Mesothelial cell of epicardium (in vitro differentiated cells): ENCODE measurements at places on chromosomes 13 and 19.

GRCh38 chr13:31372454-31372853 is 172.7 kb downstream of the B3GLCT start:
- DNase-seq = no peak
- H3K4me1 ChIP-seq = peaks cover 4% of the 10 kb centered on the region
- no peak overlapping the region for H3K27ac ChIP-seq
- H3K27me3 ChIP-seq = peaks cover 4% of the 10 kb centered on the region
- no peak overlapping the region for H3K4me3 ChIP-seq

DNA sequence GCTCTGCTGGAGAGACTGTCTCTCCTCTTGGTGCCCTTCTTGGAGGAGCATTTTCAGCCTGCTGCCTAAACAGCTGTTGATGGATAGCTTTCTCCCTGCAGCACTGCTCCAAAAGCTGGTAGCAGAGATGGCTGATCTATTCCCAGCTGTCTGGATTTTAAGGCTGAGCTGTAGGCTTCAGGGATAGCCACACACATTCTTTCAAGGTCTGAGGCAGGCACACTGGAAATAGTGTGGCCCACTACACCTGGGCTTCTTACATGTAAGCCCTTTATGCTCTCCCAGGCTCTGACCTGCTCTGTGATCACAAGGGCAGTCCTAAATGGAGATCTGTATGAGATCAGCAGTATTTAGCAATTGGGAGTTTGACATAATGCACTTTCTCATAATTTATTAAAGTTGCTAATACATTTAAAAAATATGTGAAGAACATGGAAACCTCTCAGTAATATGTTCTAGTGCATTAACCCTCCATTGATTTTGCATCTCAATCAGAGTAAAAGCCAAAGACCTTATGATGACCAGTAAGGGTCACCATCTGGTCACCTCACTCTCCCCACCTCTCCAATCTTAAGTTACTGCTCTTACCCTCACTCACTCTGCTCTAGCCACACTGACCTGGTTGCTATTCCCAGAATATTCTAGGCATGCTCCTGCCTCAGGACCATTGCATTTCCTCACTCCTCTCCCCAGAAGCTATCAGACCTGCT is 91.6 kb downstream of the MBNL2 start:
- H3K4me1 ChIP-seq = peaks cover 15% of the 10 kb centered on the region
- no peak overlapping the region for H3K4me3 ChIP-seq
- no peak for DNase-seq
- no peaks in the 10 kb centered on the region for H3K27me3 ChIP-seq
- H3K36me3 ChIP-seq = peaks cover 7% of the 10 kb centered on the region

GRCh38 chr19:5894704-5895349 is 8.8 kb downstream of the NDUFA11 start:
- H3K27ac ChIP-seq = no peak overlapping the region
- H3K36me3 ChIP-seq = peaks cover 3% of the 10 kb centered on the region
- H3K4me3 ChIP-seq = no peak overlapping the region
- DNase-seq = no peak

- no peak for DNase-seq
- peaks cover 14% of the 10 kb centered on the region for H3K4me1 ChIP-seq
- no peak overlapping the region for H3K4me3 ChIP-seq
- H3K27me3 ChIP-seq = peaks cover 46% of the 10 kb centered on the region
Measured at GRCh38 chr19:55465460-55466240, 1.1 kb upstream of the C19orf85 start.

DNA sequence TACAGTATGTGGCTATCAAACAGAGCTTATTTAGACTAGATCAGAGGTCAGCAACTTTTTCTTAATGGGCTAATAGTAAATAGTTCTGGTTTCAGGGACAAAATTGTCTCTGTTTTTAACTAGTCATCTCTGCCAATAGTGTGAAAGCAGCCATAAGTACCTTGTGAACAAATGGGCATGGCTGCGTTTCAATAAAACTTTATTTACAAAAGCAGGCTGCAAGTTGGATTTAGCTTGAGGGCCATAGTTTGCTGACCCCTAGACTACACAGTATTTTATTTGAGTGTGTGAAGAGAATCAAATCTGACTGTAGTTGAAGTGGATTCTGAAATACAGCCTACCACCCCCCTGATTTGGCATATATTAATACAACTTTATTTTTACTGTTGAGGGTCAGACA is 75.6 kb downstream of the SCEL start:
- H3K4me3 ChIP-seq = no peak overlapping the region
- H3K27ac ChIP-seq = no peak overlapping the region
- H3K36me3 ChIP-seq = no peaks in the 10 kb centered on the region
- H3K4me1 ChIP-seq = no peaks in the 10 kb centered on the region
- no peak for DNase-seq

DNA sequence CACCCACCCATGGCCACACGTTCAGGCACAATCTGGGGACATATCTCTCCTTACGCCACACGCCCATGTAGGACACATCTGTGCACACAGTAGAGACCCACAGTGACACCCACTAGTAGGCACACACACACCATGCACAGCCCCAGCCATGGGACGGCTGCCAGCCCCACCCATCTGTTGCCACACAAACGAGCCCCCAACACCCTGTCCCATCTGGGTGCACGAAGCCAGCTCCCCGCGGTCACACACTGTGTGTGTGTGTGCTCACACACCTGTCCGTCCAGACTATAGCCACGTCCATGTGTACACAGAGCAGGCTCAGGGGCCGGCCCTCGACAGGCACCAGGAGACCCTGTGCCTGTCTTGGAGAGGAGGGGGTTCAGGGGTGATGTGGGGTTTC is 10.6 kb downstream of the ERFL start:
- no peak for DNase-seq
- H3K27ac ChIP-seq = no peak overlapping the region
- H3K4me1 ChIP-seq = no peaks in the 10 kb centered on the region

GRCh38 chr13:104586051-104586746 is 1520.0 kb upstream of the SLC10A2 start:
- no peaks in the 10 kb centered on the region for H3K27me3 ChIP-seq
- no peak for DNase-seq
- peak overlapping the region; percentile 91 for H3K27ac ChIP-seq

DNA sequence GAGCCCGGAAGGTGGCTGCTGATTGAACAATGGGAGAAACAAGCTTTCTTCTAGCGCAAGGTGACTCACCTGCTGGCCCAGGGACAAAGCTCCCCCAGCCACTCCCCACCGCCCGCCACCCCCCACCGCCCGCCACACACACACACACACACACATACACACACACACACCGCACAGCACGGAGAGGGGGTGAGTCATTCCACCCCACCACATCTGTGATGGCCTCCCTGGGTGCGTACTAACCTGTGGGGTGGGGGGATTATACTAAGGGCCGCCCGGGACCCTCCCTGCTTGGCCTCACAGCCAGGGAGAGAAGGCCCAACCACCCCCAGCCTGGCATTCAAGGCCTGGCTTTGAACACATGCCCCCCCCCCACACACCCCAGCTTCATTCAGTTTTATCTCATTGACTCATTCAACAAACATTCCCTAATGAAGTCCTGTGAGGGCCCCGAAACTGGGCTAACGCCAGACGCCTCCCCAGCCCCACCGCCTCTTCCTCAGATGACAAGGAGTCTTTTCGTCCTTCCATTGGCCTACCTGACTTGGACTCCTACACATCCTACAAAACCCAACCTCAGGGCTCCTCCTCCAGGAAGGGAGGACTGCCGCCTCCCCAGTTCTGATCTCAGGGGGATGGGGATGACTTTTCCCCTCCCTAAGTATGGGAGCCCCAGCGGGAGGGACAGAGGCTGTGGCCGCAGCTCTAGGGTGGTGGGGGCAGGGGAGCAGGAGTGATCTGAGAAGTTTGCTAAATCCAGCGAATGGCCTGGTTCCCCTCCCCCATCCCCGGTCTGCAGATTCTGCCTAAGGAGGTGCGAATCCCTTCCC is 5.8 kb upstream of the ONECUT3 start:
- DNase-seq = no peak
- no peaks in the 10 kb centered on the region for H3K36me3 ChIP-seq
- peaks cover 4% of the 10 kb centered on the region for H3K4me1 ChIP-seq

DNA sequence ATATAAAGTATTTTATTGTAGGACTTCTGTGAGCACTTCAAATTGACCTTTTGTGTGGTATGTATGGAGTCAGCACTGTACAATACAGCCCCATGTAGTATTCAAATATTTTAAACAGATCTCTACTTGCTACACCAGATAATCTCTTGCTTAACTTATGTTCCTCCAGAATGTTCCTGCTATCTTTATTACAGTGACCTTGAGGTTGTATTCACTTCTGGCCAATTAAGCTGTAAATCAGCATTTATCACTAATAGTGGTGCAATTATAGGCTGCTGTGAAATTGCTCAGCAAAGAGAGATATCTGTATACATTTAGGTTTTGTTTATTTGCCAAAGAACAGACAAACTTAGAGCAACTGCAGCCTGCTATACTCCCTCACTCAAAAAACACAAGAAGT is 1218.6 kb downstream of the PCDH17 start:
- H3K36me3 ChIP-seq = peaks cover 3% of the 10 kb centered on the region
- peaks cover 9% of the 10 kb centered on the region for H3K4me1 ChIP-seq
- H3K27me3 ChIP-seq = no peaks in the 10 kb centered on the region
- no peak for DNase-seq

DNA sequence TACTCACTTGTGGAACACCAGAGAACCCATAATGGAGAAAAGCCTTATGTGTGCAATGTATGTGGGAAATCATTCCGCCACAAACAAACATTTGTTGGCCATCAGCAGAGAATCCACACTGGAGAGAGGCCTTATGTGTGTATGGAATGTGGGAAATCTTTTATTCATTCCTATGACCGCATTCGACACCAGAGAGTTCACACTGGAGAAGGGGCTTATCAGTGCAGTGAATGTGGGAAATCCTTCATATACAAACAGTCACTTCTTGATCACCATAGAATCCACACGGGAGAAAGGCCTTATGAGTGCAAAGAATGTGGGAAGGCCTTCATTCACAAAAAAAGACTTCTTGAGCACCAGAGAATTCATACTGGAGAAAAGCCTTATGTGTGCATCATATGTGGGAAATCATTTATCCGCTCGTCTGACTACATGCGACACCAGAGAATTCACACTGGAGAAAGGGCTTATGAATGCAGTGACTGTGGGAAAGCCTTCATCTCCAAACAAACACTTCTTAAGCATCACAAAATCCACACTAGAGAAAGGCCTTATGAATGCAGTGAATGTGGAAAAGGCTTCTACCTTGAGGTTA is 10.9 kb downstream of the ZNF549 start:
- no peak for DNase-seq
- peaks cover 97% of the 10 kb centered on the region for H3K36me3 ChIP-seq
- H3K27me3 ChIP-seq = no peaks in the 10 kb centered on the region

DNA sequence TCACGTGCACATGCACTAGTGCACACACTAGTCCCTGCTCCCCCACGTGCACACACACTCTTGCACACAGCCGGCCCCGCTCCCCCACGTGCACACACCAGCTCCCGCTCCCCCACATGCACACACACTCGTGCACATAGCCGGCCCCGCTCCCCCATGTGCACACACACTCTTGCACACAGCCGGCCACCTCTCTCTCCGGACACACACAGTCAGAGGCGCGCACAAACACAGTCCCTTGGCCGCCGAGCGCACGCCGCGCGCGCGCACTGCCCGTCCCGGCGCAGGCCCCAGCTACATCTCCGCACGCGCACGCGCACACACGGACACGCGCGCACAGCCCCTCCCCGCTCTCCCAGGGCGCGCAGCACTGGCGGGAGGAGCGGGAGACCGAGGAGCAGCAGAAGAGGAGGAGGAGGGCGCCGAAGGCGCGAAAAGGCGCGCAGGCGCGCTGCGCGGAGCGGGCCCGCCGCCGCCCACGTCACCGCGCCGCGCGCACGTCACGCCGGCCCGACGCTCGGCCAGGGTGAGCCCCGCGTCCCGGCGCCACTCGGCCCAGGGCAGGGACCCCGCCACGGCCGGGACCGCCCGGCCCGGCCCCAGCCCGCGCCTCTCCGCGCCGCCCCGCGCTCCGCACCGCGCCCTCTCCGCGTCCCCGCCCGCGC is at the start of gene TFDP1:
TFDP1 (plus strand) TSS at position 549 of the 665 bp plus-strand sequence. CDS start 1,085 bp downstream, outside the sequence.
- H3K36me3 ChIP-seq = no peaks in the 10 kb centered on the region
- H3K27me3 ChIP-seq = no peaks in the 10 kb centered on the region
- H3K4me3 ChIP-seq = peak within 1 kb of the TSS; percentile 88
- peaks cover 12% of the 10 kb centered on the region for H3K4me1 ChIP-seq
- DNase-seq = peak; percentile 83

DNA sequence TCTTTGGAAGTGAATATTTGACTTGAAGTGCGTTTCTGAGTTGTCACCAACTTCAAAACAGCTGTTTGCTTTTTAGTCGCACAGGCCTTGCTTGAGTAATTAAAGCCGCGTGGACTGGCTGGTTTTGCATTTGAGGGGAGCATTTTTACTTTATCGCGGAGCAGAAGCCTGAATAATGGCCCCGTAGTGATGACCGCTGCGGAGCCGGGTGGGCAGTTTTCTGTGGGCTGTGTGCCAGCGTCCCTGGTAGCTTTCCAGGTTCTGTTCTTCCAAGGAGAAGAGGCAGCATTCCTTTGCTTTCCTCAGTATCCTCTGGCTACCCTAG is 1.1 kb downstream of the NAA16 start:
- DNase-seq = no peak
- peak overlapping the region; percentile 93 for H3K4me3 ChIP-seq
- no peaks in the 10 kb centered on the region for H3K27me3 ChIP-seq
- peaks cover 30% of the 10 kb centered on the region for H3K4me1 ChIP-seq
- H3K36me3 ChIP-seq = peaks cover under 1% of the 10 kb centered on the region
- peak overlapping the region; percentile 94 for H3K27ac ChIP-seq

DNA sequence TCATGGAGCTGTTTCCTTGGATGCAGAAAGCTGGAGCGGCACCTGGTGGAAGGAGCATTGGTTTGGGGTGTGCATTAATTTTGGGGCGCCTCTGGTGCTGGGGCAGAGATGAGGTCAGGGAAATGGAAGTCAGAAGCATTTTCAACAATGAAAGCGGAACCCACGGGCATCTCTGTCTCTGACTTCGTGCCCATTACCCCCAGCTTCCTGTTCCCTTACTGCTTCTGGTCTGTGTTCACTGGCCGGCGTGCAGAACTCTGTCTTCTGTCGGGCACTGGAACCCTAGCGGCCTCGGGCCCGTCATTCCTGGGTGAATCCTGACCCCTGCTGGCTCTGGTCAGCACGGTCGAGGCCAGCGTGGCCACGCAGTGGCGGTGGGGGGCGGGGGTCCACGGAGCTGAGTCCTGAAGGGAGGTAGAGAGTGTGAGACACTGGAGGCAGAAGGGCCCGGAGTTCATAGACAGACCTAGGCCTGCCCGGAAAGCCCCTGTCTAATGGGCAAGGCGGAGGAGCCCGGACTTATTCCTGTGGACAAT is 7.9 kb upstream of the LINGO3 start:
- H3K36me3 ChIP-seq = no peaks in the 10 kb centered on the region
- H3K4me3 ChIP-seq = no peak overlapping the region
- H3K27ac ChIP-seq = no peak overlapping the region
- no peaks in the 10 kb centered on the region for H3K4me1 ChIP-seq
- H3K27me3 ChIP-seq = peaks cover 21% of the 10 kb centered on the region

GRCh38 chr13:92187378-92187989 is 789.1 kb downstream of the GPC5 start:
- no peak for DNase-seq
- H3K4me3 ChIP-seq = no peak overlapping the region
- H3K36me3 ChIP-seq = peaks cover 29% of the 10 kb centered on the region
- H3K4me1 ChIP-seq = peaks cover 1% of the 10 kb centered on the region
- H3K27me3 ChIP-seq = no peaks in the 10 kb centered on the region
